ENCODE measurements at places on chromosomes 4 and X.

DNA sequence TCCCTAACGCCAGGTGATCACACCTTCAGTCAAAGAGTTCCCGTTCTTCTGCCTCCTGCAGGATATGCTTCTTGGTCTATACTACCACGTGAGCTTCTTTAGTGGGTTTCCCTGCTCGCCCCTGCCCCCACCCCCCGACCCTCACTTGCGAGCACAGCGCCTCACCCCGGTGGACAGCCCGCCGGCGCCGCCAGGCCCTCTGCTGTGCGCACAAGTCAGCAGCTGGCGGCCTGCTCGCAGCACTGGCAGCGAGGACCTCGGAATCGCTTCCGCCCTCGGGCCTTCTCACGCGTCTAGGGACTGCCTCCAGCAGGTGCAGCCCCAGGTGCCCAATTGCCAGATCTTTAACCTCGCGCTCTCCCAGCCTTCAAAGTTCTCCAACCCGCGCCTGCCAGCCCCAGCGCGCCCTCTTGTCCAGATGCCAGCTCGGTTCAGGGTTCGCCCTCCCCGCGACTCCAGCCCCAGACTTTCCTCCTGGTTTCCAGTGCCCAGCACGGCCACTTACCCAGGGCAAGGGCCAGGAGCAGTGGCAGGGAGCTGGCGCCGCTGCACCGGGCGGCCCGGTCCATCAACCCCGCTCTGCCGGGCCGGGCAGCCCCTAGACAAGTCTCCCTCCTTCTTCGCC, 454 bp downstream of the BTC start:
- DNase-seq: no peak

DNA sequence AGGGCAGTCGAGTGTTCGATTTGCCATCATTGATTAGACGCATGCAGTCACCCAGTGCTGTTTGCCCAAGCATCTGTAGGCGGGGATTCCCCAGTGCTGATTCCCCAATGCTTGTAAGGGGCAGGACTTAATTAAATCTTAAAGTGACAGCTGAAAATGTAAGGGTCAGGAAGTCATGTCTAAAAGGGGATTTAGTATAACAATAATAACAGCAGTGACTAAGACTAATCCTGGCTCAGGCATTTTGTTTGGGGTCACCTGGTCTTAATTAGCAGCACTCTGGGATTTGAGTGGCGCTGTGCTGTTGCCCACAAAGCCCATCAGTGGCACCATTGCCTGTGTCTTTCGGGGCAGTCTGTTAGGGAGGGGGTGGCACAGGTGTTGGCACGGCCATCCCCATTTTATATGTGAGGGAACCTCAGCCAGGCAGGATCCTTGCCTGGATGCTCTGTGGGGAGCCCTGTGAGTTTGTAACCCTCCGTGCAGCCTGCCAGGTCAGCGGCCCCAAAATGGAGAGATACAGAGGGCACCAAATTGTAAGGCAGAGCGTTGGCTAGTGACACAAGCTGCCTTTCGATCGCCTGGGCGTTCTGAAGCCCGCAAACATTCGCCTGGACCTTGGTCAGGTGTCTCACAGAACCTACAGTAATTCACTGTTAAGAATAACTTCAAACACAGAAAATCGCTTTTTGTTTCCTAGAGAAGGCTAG, 146.7 kb downstream of the TBL1X start:
- no peak for DNase-seq

DNA sequence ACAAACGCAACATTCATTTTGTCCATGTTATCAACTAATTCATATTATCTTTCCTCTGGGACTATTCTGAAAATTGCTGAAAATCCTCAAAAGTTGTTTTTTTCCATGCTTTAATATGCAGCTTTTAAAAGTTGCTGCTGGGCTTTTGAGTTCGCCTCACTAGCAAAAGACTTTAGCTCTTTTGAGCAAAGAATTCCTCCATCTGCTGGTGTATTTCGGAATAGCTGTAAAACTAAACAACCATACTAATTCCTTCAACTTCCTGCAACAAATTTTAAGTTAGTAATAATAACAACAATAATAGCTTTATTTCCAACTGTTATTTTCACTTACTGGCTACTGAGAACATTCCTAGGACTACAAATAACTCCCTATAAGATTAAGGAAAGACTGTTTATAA, 124.5 kb upstream of the PLAC1 start:
- no peak for DNase-seq

DNA sequence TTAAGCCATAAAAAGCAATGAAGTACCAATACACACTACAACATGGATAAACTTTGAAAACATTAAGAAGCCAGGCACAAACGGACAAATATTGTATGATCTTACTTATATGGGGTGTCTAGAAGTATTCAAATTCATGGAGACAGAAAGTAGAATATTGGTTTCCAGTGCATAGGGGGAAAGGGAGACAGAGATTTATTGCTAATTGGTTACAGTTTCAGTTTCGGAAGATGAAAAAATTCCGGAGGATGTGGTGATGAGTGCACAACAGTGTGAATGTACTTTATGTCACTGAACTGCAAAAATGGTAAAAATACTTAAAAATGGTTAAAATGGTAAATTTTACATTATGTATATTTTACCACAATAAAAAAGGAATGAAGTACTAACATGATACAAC, 5.1 kb upstream of the PRDX4 start:
- DNase-seq: no peak

- no peak for DNase-seq
Observed at GRCh38 chr4:135065366-135065765, 863.8 kb upstream of the PABPC4L start.

GRCh38 chr4:136369073-136369472, 1163.2 kb downstream of the PCDH18 start:
- no peak for DNase-seq

DNA sequence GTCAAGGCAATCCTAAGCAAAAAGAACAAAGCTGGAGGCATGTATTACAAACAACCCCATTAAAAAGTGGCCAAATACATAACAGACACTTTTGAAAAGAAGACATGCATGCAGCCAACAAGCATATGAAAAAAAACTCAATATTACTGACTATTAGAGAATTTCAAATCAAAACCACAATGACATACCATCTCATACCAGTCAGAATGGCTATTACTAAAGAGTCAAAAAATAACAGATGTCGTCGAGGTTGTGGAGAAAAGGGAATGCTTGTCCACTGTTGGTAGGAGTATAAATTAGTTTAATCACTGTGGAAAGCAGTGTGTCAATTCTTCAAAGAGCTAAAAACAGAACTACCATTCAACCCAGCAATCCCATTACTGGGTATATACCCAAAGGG, 604.6 kb upstream of the GRIA3 start:
- no peak for DNase-seq

GRCh38 chr4:85509882-85510631, 35.1 kb downstream of the ARHGAP24 start:
- DNase-seq: no peak

DNA sequence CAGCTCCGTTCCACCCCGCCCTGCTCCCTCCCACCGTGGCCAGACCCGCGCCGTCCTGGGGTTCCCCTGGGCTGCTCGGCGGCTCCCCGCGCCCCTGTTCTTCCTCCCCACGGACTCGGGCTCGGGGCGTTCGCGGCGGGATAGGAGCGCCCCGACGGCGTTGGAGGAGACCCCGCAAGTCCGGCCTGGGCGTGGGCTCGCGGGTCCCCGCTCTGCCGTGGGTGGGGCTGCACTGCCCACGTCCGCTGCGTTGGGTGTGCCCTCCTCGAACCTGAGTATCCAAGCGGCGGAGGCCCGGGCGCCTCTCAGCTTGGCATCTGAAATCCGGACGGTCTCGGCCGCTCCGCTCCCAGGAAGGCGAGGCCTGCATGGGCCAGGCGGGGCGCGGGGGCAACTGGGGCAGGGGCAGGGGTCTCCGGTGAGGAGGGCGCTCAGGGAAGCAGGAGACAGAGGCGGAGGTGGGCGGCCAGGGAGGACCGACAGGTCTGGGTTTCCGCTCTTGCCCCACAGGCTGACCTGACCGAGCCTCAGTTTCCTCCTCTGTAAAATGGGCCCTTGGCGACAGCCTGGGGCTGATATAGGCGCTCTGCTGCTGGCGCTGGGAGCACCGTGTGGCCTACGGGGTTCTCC, 12.0 kb upstream of the NAT8L start:
- no peak for DNase-seq

DNA sequence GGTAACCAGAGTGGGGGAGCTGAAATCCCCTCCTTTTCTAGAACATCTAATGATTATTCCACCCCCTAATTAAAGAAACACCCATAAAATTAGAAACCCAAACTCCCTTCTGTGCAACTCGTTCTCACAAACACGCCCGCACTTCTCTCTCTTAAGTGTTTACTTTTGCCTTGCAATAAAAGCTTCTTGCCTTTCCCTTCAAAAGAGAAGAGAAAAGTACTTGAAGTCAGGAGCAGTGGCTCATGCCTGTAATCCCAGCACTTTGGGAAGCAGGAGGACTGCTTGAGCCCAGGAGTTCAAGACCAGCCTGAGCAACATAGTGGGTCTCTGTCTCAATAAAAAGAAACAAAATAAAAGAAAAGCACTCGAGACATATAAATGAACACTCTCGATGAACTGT, 3.6 kb upstream of the GPR173 start:
- DNase-seq: no peak

DNA sequence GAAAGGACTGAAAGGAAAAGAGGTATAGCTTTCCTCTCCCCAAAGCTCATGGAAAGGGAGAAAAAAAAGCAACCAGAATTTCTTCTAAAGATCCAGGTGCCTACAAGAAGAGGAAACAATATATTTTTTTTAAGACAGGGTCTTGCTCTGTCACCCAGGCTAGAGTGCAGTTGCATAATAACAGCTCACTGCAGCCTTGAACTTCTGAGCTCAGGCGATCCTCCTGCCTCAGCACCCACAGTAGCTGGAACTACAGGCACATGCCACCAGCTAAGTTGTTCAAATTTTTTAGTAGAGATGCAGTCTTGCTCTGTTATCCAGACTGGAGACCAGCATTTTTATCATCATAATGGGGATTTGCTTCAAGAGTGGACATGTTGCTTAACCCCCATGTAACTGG, 30.5 kb upstream of the BBS12 start:
- DNase-seq: no peak

DNA sequence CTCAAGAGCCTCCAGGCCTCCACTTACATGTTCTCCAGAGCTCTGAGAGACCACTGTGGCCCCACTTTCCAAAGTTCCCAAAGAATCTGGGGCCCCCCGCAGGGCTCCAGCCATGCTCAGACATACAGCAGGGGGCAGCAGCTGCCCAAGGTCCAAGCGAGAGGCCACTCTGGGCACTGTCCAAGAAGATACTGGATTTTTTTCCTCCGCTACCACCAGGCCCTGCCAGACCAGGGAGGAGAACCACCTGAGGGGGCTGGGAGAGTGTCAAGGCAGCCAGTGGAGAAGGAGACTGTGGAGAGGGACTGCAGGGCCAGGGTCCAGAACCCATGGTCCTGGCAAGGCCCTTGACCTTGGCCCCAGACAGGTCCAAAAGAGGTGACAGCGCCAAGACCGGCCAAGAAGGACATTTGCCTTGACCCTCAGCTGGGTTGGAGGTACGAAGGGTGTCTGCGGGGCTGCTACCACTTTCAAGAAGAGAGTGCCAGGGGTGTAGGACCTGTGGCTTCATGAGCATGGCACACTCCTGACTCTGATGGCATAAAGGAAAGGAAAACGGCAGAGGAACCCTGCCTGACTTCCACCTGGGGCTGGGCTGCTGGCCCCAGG, 5.3 kb downstream of the EMD start:
- DNase-seq: no peak

DNA sequence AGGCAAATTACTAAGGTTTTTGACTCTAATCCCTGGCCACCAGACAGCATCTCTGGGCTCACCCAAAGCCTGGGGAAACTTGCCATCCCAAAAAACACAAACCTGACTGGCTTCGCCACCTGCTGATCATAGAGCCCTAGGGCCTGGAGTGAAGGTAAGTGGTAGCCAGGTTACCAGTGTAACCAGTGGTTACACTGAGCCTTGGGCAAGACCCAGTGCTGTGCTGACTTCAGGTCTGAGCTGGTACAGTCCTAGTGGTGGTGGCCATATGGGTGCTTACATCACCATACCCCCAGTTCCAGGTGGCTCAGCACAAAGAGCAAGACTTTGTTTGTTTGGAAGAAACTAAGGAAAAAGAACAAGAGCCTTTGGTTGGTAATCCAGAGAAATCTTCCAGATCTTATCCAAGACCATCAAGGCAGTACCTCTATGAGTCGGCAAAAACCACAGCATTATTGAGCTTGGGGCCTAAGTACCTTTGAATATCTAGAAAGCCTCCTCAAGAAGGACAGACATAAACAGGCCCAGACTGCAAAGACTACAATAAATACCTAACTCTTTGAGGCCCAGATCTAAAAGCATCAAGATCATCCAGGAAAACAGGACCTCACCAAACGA, 13.7 kb downstream of the MED14 start:
- no peak for DNase-seq

All from activated T-helper 9 cell treated with anti-CD3 and anti-CD28 coated beads, Interleukin-2, amount 50 U/mL, for 16 hours (primary cell).